Gastroesophageal sphincter (tissue), 4 donors: ENCODE measurements at places on chromosomes 2 and 18.

DNA sequence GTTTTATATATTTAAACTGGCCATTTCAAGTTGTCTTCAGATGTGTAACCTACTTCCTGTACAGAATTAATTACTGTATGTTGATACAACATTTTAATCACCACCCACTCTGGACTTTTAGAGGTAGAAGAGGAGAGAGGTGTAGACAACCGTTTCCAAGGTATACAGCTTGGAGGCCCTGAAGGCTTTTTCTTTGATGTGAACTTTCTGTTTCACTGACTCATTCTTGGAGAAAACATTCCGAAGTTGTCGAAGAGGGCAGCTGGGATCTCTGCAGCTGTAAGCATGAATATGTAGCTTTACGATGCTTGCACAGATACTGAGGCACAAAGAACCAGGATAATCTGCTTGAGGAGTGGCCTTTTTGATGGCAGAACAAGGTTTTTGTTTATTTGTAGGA lies 137.0 kb downstream of the NCKAP5 start:
- no peak for ATAC-seq

GRCh38 chr2:46471-47345 lies at the start of gene FAM110C:
Gene FAM110C, minus strand, starts transcription at chr2:46505. Its CDS starts 120 bp downstream, at chr2:46385.
- ATAC-seq = peak; percentile 81

DNA sequence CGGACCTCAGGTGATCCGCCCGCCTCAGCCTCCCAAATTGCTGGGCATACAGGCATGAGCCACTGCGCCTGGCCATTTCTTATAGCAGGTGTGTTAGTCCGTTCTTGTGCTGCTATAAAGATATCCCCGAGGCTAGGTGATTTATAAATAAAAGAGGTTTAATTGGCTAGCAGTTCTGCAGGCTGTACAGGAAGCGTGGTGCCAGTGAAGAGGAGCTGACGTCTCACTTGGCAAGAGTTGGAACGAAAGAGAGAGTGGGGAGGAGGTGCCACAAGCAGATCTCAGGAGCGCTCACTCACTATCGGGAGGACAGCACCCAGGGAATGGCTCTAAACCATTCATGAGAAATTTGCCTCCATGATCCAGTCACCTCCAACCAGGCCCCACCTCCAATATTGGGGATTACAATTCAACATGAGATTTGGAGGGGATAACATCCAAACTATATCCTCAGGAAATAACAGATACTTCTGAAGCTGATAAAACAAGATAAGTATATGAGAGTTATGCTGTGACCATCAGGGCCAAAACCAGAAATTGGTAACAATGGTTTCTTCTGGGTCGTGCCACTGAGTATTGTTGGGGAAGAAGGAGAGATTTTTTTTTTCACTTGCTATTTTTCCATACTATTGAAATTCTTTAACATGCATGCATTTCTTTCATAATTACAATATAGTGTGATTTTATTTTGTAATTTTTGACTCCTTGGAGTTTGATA lies 7.4 kb upstream of the RMC1 start:
- no peak for ATAC-seq

GRCh38 chr18:61669320-61669719 lies 223.5 kb downstream of the RNF152 start:
- no peak for ATAC-seq

DNA sequence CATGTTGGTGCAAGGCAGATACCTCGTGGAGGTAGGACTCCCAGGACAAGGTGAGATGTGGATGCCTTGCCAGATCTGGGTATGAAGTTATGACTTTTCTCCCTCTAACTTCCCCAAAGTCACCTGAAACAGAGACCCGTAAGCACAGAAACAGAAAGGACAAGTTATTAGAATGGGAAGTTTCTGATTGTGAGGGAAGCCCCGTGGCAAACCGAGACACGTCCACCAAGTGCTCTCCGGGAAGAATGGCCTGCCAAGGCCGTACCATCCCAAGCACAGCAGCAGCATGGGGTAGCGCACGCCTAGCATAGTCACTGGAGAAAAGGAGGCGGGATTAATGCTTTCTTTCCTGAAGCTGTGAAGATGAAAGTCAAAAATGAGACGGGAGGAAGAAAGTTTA lies 110.6 kb downstream of the ZNF532 start:
- ATAC-seq = no peak

DNA sequence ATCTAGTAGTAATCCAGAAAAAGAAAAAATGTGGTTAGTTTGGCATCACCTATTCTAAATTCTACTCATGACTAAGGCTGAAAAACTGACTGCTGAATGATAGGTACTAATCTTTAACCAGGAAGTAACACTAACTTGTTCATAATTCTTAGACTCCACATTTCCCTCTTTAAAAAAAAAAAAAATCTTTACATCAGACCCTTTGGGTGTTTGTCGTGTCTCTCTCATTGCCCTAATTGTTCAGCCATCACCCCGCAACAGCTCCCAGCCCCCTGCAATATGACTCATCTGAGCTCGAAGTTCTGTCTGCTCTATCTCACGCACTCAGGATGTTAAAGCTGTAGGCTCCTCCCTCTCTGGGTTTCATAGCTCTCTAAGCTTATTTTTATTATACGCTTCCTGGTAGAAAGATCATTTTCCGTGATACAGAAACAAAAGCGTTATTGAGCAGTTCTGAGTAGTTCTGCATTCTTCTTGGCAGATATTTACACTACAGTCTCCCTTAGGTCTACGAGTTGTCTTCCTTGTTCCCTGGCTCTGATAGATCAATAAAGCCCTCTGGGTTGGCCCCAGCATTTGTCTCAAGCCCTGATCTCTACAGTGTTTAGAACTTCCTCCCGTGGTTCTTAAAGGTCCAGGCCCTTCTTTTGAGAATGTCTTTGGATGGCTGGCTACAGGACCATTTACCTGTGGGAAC lies 95.6 kb downstream of the TNFRSF11A start:
- ATAC-seq = peak; percentile 51

DNA sequence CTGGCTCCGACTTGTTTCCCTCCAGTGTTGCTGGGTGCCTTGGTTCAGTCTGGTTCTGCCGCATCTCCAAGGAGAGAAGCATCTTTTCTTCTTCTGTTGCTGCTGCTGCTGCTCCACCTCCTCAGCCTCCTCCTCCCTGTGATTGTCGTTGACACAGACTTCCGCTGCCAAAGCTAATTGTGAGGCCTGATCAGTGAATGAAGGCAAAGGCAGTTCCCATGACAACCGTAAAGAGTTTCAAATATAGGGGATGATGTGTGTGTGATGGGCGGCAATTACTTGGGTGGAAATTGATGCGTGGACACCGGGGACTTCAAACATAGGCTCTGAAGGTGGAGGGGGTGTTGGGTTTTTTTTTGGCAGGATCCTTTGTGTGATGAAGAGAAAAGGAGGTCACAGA lies 13.7 kb downstream of the TET3 start:
- no peak for ATAC-seq

- ATAC-seq = no peak
Measured at GRCh38 chr2:171185941-171186340, 25.2 kb upstream of the TLK1 start.

- no peak for ATAC-seq
Measured at GRCh38 chr2:102672107-102672776, 52.9 kb downstream of the SLC9A2 start.

- ATAC-seq = no peak
Measured at GRCh38 chr2:23273786-23274185, 111.2 kb upstream of the KLHL29 start.

GRCh38 chr2:200635251-200635650 lies 49.4 kb downstream of the AOX1 start:
- ATAC-seq = peak; percentile 48

DNA sequence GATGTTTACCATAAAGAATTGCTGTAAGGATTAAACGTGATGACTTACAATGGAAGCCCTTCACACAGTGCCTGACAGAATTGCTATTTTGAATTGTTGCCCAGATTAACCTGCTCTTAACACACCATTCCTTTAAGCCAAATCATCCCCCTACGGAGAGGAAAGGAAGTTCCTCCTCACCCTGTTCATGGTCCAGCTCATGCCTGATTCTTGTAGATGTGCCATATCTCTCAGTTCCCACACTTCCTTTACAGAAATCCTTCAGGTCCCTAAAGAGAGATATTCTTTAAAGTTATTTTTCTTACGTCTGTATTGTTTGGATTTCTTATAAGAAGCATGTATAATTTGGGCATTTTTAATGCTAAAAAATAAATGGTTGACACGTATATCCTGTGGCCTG lies 127.5 kb upstream of the DAPL1 start:
- ATAC-seq = peak; percentile 37

- no peak for ATAC-seq
Measured at GRCh38 chr2:219820767-219821166, 193.3 kb downstream of the SLC4A3 start.

DNA sequence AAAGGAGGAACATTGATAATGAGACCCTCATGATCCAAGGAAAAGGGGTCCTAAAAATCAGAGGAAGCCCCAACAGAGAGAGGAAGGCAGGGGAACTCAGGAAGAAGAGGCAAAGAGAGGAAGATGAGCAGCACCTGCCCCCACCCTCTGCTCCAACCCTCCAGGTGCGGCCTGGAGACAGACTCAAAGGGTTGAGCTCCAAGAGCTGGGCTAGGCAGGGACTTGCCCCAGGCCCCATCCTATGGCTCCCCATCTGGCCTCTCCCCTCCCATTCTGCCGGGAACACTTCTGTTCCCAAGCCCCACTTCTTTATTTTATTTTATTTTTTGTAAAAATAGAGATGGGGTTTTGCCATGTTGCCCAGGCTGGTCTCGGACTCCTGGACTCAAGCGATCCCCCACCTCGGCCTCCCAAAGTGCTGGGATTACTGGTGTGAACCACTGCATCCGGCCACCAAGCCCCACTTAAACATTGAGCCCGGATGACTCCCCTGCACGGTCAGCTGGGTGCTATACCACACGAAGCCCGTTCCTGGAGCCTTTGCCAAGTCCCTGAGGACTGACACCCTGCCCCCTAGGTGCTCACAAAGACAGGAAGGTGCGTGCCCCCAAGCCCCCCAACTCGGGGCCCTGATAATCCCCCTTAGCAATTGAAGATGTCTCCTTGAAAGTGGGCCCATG lies 3.8 kb upstream of the GPR55 start:
- ATAC-seq = no peak

- ATAC-seq = no peak
Measured at GRCh38 chr18:7197854-7198253, 33.0 kb upstream of the LRRC30 start.

DNA sequence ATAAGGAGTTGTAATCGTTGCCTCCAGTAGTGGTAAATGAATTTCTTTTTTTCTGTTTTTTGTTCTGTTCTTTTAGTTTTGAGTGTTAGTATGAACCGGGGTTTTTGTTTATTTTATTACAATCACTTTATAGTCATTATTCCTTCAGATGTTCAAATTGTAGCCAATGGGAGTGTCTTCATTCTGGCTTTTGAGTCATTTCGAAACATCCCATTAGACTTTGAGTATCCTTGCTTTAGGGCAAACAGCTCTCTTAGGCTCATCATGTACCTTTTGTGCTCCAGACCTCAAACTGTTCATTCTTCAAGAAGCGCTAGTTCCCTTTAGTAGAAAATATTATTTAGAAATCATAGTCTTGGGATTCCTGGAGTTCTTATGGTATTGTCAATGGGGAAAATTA lies 54.2 kb upstream of the PAX3 start:
- peak; percentile 48 for ATAC-seq

DNA sequence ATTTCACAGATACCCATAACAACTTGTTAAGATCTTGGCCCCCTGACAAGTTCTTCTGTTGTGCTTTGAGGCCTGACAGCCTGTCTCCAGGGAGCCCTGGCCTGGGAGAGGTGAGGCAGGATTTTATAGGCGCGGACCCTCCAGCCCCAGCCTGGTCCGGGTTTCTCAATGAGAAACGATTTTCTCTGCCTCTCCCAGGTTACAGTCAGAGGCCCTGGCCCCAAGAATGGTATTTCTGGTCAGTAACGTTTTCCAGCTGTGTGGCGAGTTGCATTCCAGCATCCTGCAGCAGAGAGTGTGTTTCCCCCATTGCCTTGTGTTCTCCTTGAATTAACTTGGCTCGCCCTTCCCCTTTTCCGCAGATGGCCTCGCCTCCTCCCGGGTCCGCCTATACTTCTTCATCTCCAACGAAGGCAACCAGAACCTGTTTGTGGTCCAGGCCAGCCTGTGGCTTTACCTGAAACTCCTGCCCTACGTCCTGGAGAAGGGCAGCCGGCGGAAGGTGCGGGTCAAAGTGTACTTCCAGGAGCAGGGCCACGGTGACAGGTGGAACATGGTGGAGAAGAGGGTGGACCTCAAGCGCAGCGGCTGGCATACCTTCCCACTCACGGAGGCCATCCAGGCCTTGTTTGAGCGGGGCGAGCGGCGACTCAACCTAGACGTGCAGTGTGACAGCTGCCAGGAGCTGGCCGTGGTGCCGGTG lies 3.0 kb downstream of the INHBB start:
- ATAC-seq = no peak

DNA sequence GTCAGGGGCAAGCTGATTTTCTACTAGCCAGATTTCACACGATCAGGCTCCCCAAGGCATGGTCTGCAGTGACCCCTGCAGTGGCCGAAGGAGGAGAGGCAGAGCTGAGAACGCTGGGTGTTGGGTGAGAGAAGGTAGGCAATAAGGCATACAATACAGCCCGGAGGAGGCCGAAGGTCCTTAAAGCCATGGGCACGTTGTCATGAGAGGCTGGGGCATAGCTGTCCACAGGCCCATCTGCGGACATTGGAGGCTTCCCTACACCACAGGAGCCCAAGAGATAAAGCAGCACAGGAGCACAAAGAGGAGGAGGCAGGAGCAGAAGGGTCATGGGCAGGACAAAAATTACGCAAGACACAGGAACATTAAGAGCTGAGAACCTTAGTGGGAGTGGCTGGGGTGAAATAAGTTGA lies 16.7 kb upstream of the BZW1 start:
- peak; percentile 80 for ATAC-seq

GRCh38 chr2:133732982-133733900 lies 165.0 kb upstream of the NCKAP5 start:
- no peak for ATAC-seq

DNA sequence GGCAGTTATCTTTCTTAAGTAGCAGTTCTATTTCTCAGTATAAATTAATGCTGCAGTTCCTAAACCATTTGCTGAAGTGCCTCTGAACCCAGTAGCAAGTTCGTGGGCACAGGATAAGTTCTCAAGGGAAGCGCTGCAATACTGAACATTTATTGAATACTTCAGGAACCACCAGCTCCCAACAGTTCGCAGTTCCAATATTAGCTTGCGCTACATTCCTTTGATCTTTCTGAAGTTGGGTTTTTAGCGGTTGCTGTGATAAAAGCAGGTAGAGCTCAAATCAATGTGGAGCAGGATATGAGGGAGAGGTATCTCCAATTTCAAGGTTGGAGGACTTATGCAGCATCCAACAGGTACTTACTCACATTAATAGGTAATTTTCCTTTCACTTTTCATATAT lies 33.7 kb downstream of the PDCL3 start:
- no peak for ATAC-seq

GRCh38 chr2:48733067-48733503 lies 22.4 kb downstream of the LHCGR start:
- no peak for ATAC-seq

GRCh38 chr2:216775043-216775453 lies 79.7 kb upstream of the IGFBP5 start:
- ATAC-seq = peak; percentile 80
